Sigmoid colon (tissue), 7 donors: ENCODE measurements at places on chromosomes 1 and 21. TPM values are rescaled to one million over a fixed set of nuclear protein-coding genes. Genes with fewer than 3 reads are reported as not detected.

Gene U2AF1
- total RNA-seq = 47.4 TPM

Gene FCRLA
- total RNA-seq = not detected

Gene FOXD2
- 0.14 TPM for total RNA-seq

Gene FCRL1
- total RNA-seq = not detected

Gene VASH2
- total RNA-seq = 2.1 TPM

Gene MANEAL
- 1.4 TPM for total RNA-seq

DNA sequence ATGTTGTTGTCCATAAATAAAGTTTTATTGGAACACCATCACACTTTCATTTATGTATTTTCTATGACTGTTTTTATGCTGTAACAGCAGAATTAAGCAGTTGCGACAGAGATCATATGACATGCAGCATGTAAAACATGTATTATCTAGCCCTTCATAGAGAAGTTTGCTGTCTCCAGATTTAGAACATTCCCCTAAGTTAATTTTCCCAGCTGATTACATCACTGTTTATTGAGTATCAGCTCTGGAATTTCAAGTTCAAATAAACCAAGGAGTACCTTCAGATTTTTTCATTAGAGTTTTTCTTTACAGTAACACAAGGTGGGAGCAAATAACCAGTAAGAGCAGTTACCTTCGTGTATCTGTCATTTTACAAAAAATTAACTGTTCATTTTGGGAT, 792.8 kb downstream of the USP25 start:
- no peaks in the 10 kb centered on the region for H3K36me3 ChIP-seq
- H3K4me1 ChIP-seq = no peaks in the 10 kb centered on the region
- no peak overlapping the region for H3K4me3 ChIP-seq
- H3K27me3 ChIP-seq = no peaks in the 10 kb centered on the region
- DNase-seq = no peak
- no peak overlapping the region for H3K27ac ChIP-seq

DNA sequence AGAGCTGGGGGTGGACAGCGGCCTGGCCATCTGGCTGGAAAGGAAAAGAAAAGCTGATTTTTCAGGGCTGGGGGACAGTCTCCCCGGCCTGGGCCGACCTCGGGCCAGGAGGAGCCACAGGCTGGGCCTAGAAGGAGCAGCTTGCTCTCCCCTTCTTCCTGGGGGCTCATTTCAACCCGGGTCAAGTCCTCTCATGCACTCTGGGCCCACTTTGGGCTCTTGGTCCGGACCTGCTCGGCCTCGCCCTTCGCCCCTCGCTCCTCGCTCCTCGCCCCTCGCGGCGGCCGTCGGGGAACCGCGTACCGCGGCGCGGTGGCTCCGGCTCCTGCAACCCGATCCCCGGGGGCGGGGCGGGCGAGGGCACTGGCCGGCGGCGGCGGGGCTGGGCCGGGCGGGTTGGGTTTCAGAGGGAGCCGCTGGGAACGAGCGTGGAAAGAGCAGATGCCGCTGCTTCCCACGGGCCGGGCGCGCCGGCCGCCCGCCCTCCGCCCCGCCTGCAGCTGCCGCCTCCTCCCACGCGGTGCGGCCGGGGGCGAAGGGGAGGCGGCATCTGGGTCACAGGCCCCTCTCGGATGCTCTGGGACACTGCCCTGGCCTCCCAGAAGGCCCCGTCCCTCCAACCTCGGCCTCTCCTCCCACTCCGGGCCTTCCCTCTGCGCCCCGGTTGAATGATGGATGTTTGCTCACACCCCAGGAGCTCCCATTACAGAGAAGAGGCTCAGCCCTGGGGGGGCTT, 6.6 kb downstream of the HEYL start:
- H3K4me1 ChIP-seq = peaks cover 9% of the 10 kb centered on the region
- H3K27me3 ChIP-seq = no peaks in the 10 kb centered on the region
- peak overlapping the region; percentile 52 for H3K27ac ChIP-seq
- H3K4me3 ChIP-seq = peak overlapping the region; percentile 27

DNA sequence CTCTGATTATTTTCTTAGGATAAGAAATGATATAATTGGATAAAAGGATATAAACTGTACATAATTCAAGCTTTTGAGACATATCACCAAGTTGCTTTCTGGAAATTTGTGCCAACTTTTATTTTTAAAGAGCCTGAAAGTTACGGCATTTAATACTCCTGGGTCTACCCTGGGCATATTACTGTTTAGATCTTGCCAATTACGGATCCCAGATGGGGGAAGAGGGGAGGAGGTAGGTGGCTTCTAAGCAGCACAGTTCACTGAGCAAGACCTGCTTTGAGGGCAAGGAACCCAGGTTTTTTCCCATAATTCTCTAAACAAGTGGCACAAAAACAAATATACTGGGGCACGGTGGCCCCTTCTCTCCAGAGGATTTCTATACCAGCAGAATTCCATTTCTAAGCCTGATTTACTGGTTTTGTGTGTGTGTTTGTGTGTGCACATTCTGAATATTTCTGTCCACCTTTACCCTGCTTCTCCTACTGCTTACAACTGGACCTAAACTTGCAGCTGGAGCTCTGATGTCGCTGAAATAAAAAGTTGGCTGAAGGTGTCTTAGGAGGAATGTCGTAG, 76.7 kb downstream of the LAMC2 start:
- H3K27ac ChIP-seq = no peak overlapping the region
- DNase-seq = no peak
- no peaks in the 10 kb centered on the region for H3K27me3 ChIP-seq

GRCh38 chr1:219153723-219154122, 20.0 kb upstream of the LYPLAL1 start:
- H3K27me3 ChIP-seq = no peaks in the 10 kb centered on the region
- DNase-seq = no peak
- no peaks in the 10 kb centered on the region for H3K4me1 ChIP-seq
- H3K36me3 ChIP-seq = no peaks in the 10 kb centered on the region

DNA sequence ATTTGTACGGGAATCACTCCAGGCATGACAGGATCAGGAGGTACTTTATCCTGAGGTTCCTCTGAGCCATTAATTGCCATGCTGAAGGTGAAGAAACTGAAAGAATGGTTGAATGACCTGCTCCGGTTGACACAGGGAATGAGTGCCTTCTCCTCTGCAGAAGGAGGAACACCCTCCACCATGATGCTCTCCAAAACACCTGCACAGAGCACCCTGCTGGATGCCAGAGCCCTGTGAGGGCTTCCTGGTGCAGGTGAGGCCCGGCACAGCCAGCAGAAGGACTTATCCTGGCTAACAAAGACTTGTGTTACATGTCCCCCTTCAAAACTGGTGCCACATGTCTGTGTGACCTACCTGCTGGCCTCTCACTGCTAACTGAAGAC, 14.3 kb upstream of the LBR start:
- peaks cover 91% of the 10 kb centered on the region for H3K4me1 ChIP-seq
- H3K27me3 ChIP-seq = no peaks in the 10 kb centered on the region
- no peak overlapping the region for H3K4me3 ChIP-seq
- peak overlapping the region; percentile 93 for H3K27ac ChIP-seq
- no peaks in the 10 kb centered on the region for H3K36me3 ChIP-seq

DNA sequence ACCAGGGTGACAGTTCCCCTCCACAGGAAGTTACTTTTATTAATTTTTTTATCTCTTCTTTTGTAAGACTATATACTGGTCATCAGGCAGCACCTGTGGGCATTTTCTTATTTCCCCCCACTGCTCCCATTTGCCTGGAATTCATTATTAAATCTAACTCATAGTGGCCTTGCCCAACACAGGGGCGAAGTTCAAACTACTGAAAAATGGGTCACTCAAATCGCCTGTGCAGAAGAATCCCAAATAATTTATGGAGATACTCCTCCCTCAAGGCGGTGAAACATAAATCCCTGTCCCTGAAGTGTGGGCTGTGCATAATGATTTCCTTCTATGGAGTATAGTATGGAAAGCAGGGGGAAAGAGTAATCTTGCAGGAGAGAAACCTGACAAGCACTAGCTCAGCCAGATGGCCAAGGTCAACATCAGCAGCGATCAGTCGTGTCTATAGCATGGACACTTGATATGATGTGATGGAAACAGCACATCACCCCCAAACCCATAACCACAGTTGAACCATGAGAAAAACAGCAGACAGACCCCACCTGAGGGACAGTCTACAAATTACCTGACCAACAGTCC, 7.9 kb downstream of the CAMK2N1 start:
- H3K4me3 ChIP-seq = no peak overlapping the region
- H3K27me3 ChIP-seq = peaks cover 6% of the 10 kb centered on the region
- no peaks in the 10 kb centered on the region for H3K36me3 ChIP-seq
- peaks cover 36% of the 10 kb centered on the region for H3K4me1 ChIP-seq
- no peak overlapping the region for H3K27ac ChIP-seq

DNA sequence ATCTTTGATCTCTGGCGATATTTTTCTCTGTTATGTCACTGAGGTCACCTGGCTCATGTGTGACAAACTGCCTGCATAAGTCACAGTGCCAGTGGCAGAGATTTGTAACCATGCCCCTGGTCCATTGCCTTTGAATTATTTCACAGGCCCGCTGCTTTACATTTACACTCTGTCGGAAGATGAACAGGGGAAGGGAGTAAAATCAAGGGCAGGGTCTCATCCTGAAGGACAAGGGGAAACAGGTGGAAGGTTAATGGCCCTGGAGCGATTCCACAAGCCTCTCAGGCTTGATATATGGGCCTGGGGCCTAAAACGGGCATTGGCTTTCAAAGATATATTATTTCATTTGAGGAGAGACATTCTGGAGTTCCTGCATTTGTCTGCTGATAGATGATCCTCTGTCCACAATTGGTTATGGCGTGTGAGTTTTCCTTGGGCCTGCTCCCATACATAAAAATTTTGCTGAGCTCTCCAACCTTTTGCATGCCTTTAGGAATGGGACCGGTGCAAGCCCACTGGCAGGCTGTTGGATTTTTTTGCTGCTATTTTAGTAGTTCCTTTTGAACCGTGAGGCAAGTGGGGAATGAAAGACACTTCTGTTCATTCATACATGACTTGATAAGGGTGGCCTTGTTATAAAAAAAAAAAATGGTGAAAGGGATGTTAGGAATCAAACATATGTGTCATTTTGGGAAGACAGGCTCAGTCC, 51.9 kb downstream of the NR5A2 start:
- H3K36me3 ChIP-seq = no peaks in the 10 kb centered on the region
- peaks cover 7% of the 10 kb centered on the region for H3K4me1 ChIP-seq
- DNase-seq = no peak
- no peak overlapping the region for H3K27ac ChIP-seq

DNA sequence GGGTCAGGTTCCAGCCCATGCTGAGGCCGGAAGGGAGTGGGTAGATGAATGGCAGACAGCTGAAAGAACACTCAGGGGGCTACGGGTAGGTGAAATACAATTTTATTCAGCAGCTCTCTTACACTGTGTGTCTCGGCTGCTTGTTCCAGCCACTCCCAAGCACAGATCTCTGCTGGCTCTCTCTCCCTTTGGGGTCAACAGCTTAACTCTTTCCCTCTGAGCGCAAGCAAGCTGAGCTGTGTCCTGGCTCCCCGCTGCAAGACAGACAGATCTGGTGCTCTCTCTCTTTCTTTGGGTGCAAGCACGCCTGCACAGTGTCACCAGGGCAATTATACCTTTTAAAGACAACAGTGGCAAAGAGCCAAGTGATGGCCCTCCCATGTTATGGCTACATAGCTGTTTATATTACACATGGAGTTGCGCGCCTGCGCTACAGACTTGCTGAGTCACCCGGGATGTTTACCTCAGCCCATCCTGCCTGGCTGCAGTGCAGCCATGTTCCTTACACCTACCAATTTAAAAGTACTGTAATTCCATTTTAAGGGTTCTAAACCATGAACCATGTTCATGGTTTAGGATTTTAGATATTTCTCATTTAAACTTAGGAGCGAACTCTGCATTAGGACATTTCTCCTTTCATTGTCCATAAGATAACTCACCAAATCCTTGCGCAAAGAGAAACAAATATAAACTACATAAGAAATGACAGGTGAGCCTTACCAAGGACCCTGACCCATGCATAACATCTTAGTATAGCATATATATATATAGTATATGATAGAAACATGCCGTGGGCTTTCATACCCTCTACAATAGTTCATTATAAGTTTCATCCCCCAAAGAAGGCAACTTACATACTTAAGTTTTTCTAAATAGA, 396.5 kb downstream of the SMYD3 start:
- H3K4me1 ChIP-seq = peaks cover 29% of the 10 kb centered on the region
- H3K4me3 ChIP-seq = no peak overlapping the region
- H3K27me3 ChIP-seq = no peaks in the 10 kb centered on the region
- H3K27ac ChIP-seq = peak overlapping the region; percentile 52

- H3K4me3 ChIP-seq = no peak overlapping the region
- no peak for DNase-seq
- H3K27ac ChIP-seq = peak overlapping the region; percentile 40
- H3K27me3 ChIP-seq = no peaks in the 10 kb centered on the region
Measured at GRCh38 chr1:7726623-7727022, 44.5 kb upstream of the VAMP3 start.

GRCh38 chr1:243394601-243395464, 139.0 kb downstream of the SDCCAG8 start:
- H3K4me1 ChIP-seq = no peaks in the 10 kb centered on the region
- H3K27me3 ChIP-seq = no peaks in the 10 kb centered on the region
- H3K27ac ChIP-seq = no peak overlapping the region
- no peak for DNase-seq

GRCh38 chr1:8398677-8399076, 80.8 kb downstream of the SLC45A1 start:
- H3K36me3 ChIP-seq = no peaks in the 10 kb centered on the region
- no peak overlapping the region for H3K4me3 ChIP-seq
- H3K4me1 ChIP-seq = peaks cover 61% of the 10 kb centered on the region
- no peak for DNase-seq

- DNase-seq = no peak
- no peak overlapping the region for H3K27ac ChIP-seq
- H3K36me3 ChIP-seq = no peaks in the 10 kb centered on the region
- H3K4me1 ChIP-seq = no peaks in the 10 kb centered on the region
- no peaks in the 10 kb centered on the region for H3K27me3 ChIP-seq
Measured at GRCh38 chr1:197356723-197357533, 88.9 kb downstream of the CRB1 start.

DNA sequence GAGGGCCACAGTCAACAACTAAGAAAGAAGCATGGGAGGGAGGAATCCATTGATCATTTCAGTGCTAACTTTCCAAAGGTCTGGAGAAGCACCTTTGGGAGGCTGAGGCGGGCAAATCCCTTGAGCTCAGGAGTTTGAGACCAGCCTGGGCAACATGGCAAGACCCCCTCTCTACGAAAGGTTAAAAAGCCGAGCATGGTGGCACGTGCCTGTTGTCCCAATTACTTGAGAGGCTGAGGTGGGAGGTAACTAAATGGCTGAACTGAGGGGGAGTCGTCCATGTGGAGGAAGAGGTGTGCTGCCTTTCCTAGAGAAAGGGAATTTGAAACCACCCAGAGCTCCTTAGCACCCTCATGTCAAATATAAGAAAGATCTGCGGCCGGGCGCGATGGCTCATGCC, 16.2 kb downstream of the MASP2 start:
- no peak for DNase-seq
- H3K36me3 ChIP-seq = peaks cover 32% of the 10 kb centered on the region

GRCh38 chr21:26389971-26390641, 183.0 kb downstream of the CYYR1 start:
- H3K4me1 ChIP-seq = no peaks in the 10 kb centered on the region
- H3K4me3 ChIP-seq = no peak overlapping the region
- DNase-seq = no peak
- H3K27me3 ChIP-seq = no peaks in the 10 kb centered on the region
- H3K36me3 ChIP-seq = no peaks in the 10 kb centered on the region
